LoVo (cell line): ENCODE measurements at places on chromosomes 11 and 22.

DNA sequence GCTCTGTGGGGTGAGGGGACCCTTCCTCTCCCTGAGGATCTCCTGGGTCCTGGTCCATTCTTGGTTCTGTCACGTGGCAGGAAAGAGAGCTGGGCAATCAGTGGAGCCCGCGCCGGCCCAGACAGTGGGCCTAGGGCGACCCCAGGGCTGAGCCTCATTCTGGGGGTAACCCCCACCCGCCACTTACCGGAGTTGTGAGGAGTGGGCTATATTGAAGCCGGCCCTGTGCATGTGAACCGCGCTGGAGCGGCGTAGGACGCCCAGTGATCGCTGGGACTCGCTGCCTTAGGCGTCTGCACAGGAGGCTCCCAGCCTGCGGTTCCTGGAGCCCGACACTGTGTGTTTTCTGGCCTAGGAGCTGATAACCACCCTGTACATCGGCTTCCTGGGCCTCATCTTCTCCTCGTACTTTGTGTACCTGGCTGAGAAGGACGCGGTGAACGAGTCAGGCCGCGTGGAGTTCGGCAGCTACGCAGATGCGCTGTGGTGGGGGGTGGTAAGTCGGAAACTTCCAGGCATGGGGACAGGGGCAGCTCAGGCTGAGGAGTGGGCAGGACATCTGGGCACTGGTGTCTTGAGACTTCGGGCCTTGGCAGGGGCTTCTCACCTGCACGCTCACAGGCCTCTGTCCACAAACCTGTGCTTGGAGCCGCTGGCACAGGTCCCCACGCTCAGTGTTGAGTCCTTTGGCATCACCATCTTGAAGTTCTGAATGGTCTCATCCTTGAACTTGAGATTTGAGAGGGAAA lies 127.1 kb downstream of the KCNQ1OT1 start:
- no peak for DNase-seq

DNA sequence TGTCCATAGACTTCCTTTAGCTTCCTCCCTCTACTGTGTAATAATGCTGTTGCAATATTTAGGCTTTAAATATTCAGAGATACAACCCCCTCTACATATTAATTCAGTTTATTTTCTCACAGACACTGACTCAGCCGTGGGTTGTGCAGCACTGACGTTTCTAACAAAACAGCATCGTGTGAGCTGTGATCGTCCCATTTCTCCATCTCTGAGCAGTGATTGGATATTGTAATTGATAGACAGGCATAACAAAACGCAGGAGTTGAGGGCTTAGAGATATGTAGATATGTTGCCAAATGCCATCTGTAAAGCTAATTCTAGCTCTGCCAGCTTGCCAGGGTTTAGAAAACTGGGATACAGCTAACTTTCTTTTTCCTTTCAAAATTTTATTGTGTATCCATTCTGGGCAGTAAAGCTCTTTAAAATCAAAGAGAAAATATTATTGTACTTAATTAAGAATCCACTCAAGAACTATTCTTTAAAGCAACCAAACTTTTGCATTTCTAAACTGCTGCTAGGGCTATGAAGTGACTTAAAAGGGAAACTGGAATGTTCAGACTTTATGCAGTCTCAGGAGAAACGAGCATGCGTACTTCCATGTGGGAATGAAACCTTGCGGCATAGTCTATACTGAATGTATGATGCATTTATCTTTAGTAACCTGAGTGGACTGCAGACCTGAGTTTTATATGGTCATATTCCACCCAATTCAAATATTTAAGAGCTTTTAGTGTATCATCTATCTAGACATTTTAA lies 22.7 kb downstream of the BTBD10 start:
- DNase-seq = peak; percentile 57

- peak; percentile 9 for DNase-seq
These were observed 116.6 kb downstream of the NAV2 start for GRCh38 chr11:19829109-19829837.

DNA sequence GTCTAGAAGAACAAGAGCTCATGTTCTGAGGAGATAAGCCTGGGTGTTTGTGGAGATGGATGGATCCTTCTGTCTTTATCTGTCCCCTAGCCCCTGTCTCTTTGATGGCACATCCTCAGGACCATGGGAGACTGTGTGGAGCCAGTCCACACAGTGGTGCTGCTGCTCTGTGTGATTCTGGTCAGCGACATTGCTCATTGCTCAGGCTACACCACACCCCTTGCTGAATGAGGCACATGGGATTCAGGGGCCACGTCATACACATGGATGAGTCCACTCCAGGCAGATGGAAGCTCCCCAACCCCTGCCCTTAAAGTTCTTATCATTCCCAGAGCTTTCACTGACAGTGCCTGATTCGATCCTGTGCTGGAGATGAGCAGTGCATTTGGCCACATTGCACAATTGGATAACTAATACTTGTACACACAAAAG lies 222.2 kb downstream of the NAV2 start:
- DNase-seq = no peak

DNA sequence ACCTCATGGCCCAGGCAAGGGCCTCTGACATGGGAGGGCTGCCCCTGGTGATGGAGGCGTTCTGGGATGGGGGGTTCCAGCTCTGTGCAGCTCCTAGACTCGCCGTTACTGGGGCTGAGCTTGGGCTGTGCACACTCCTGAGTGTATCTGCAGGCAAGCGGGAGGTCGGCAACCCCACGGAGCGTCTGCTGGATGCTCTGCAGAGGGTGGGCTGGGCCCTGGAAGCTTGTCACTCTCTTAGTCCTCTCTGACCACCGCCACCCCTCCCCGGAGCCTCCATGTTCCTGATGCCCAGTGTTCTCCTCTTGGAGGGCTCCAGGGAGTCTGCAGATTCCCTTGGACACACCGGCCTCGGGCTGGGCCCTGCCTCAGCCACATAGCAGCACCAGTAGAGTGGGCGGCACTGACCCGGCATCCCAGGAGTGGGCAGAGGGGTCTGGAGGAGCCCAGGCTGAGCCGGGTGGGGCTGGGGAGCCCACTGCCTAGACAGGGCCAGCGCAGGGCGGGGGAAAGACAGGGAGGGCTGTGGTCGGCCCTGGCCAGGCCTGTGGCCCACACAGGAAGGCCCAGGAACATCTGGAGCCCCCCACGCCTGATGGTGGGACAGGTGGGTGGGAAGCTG lies 20.6 kb upstream of the MUC5B start:
- no peak for DNase-seq

GRCh38 chr22:32579529-32580220 lies 105.1 kb downstream of the FBXO7 start:
- no peak for DNase-seq

DNA sequence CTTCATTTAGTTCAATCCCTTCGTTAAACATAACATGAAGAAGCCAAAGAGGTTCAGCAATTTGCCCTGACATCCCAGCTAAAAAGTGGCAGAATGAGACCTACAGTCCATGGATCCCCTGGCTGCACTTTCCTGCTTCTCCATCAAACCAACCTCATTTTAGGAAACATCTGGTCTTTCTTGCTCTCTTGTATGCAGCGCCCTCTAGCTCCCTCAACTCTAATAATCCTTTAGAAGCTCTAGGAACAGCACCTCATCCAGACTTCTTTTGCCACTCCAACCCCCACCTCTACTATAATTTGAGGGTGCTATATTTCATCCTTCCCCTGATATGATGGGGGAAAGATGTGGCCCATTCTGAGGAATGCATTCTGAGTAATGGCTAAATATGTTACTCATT lies 7.4 kb downstream of the CNTF start:
- peak; percentile 11 for DNase-seq

DNA sequence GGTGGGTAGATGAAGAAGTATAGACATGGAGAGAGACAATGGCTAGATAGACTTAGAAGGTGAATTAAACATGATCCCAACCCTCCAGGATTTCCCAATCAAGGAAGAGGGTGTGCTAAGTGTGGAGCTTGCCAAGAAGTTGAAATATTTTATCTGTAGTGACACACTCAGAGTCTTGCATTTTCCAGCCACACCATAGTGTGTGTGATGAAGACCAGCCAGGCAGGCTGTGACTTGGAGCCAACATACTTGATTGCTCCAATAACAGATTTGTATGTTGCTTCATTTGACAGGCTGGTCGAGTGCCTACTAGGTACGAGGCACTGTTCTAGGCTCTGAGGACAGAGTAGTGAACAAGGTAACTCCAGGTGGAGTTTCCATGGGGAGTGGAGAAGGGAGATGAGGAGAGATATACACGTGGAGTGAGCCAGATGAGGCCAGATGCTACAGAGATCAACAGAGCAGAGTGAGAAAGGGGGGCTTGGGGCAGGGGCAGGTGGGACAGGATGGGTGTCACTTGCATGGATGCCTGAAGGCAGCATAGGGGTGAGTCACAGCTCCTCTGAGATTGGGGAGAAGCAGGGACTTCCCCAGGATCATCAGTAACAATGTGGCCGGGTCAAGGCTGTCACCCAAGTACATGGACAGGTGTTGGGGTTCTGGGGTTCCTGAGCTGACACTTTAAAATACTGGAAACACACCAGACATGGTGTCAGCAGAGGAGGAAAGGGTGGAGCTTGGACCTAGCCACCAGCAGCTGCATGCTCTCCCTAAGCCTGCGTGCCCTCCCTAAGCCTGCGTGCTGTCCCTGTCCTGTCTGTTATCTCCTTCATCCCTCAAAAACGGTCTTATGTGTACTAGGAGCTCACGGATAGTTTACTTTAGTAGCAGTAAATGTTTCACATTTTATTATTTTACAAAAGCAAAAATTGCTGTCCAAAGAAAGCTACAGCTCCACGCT lies 23.6 kb downstream of the PDGFB start:
- no peak for DNase-seq

GRCh38 chr11:76455331-76455730 lies 10.5 kb downstream of the EMSY start:
- DNase-seq = no peak

GRCh38 chr11:1746956-1747752 lies 3.2 kb downstream of the IFITM10 start:
- DNase-seq = no peak

DNA sequence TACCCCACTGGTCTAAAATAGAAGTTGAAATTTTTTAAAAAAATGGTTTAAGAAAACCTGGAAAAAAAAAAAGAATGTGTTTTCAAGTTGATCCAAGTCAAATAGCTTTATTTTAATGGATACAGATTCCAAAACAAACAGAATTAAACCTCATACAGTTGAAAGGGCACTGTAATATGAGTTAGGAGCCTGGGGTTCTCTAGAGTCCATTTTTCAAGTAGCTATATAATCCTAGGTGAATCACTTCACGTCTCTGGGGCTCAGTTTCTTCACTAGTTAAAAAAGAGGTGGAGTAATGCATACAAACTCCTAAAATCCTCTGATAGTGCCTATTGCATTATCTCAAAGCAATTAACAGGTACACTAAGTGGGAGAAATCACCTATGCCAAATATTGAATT lies 132.9 kb downstream of the BBOX1 start:
- DNase-seq = no peak
